SK-MEL-5 (cell line): ENCODE measurements at places on chromosomes 12 and 14.

DNA sequence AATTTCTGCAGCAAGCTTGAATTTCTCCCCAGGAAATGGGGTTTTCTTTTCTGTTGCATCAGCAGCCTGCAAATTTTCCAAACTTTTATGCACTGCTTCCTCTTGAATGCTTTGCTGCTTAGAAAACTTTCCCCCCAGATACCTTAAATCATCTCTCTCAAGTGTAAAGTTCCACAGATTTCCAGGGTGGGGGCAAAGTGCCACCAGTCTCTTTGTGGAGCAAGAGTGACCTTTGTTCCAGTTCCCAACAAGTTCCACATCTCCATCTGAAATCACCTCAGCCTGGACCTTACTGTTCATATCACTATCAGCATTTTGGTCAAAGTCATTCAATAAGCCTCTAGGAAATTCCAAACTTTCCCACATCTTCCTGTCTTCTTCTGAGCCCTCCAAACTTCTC lies 241.6 kb upstream of the TMTC1 start:
- DNase-seq = no peak

DNA sequence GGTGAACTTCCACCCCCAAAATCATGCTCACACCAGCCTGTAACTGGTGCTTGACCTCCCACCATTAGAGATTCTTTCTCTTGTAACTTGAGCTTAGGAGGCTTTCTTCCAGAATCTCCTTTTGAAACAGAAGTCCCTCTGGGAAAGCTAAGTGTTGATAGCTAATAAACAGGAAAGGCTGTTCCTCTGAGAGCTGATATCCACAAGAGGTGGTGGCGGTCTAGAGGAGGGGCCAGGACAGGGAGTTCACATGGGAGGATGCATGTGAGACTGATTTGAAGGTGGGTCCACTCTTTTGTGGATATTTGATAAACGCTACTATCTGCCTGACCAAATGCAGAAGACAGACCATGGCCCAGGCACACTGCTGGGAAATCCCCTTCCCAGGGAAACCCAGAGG lies 10.2 kb upstream of the PRMT8 start:
- DNase-seq = no peak

DNA sequence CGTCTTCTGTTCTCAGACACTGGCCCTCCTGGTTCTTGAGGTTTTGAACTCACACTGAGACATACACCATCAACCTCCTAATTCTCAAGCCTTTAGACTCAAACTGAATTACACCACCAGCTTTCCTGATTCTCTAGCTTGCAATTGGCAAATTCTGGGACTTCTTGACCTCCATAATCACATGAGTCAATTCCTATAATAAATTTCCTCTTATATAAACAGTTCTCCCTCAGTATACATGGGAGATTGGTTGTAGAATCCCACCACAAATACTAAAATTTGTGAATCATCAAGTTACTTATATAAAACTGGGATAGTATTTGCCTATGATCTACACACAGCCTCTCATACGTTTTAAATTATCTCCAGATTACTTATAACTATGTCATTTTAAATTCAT lies 162.2 kb downstream of the DIO2 start:
- DNase-seq = no peak

DNA sequence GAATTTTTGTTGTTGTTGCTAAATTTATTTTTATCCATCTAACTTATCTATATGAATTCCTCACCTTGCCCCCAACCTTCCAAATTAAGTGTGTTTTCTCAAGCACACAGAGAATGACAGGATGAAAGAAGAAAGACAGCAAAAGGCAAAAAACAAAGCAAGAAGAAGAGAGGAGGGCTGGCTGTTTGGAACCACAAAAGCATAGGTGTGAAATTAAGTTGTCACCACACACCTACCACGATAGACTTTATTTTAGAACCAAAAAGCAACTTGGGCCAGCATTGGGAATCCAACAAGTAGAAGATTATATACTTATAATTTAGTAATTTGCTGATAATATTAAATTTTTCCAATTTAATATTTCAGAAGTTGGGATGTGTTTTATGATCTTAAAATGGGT lies 58.7 kb upstream of the REP15 start:
- DNase-seq = no peak

DNA sequence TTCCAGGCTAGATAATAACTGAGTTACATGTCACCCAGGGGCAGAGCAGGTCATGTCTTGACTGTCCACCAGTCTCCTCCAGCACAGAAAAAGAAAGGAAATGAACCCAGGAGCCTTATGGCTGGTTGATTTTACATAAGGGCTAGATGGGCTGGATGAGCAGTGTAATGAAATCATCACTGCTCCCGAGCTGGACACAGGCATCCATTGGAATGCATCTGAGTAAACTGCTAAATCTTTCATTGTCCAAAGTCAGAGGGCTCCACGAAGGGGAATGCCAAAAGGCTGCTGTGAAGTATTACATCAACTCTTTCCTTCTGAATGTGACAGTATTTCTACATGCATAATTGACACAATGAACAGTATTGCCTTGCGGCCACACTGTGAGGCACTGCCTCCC lies 30.1 kb upstream of the TSPAN11 start:
- DNase-seq = no peak

DNA sequence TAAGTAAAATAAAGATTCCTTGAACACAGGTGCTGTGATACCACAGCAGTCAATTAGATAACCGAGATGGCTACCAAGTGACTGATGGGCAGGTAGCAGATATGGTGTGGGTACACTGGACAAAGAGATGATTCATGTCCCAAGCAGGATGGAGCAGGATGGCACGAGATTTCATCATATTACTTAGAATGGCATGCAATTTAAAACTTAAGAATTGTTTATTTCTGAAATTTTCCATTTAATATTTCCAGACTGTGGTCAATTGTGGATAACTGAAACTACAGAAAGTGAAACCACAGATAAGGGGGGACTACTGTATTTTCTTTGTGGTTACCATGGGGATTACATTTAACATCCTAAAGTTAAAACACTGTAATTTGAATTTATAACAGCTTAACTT lies 7.5 kb upstream of the ZFP36L1 start:
- no peak for DNase-seq

- no peak for DNase-seq
These were observed 5.4 kb upstream of the CIPC start for GRCh38 chr14:77092676-77093075.

DNA sequence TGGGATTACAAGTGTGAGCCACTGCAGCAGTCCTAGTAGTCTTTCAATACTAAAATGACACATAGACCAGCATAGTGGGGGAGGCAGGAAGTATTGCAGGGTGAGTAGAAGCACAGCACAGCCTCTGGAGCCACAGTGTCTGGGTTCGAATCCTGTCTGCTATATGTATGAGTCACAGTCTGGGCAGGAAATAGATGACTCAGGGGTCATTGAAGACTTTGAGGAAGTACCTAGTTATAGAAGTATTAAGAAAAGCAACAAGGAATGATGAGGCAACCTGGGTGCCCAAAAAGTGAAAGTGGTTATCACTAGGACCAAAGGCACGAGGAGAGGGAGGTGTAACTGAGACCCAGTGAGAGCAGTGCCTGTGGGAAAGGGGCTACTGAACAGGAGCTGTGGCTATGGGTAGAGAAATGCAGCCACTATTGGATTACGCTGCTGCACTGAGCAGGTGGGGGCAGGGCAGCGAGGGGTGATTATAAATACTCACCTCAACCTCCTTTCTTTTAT lies 124.0 kb downstream of the PDE3A start:
- DNase-seq = no peak

GRCh38 chr12:33988197-33988805 lies 34.0 kb upstream of the ALG10 start:
- no peak for DNase-seq

GRCh38 chr12:2234091-2234490 lies 181.3 kb downstream of the CACNA1C start:
- DNase-seq = no peak
